ENCODE measurements at places on chromosomes 6 and 20.

DNA sequence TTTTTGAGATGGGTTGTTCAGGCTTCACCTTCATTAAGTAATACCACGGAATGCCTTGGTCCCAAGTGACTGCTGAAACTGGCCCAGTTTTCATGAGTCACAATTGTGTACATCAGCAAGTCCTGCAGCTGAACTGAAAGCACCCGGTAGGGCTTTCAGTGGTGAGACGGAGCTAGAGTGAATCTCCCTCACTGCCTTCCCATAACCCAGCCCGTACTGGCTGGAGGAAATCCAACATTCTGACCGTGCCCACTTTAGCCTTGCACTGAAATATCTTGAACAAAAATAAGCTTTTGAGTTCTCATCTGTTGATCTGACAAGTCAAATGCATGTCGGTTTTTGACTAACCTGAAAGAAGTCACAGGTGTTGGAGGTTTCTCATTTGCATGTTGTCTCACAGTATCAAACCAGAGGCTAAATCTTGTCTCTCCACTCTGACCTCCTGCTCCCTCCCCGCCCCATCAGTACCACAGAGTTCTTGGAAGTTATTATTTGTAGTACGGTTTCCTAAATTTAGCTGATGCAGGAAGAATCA is 35.9 kb downstream of the DUSP22 start:
- peak; percentile 85 for DNase-seq

- DNase-seq = no peak
These were observed 9.3 kb downstream of the SH3BGRL2 start for GRCh38 chr6:79640146-79641111.

DNA sequence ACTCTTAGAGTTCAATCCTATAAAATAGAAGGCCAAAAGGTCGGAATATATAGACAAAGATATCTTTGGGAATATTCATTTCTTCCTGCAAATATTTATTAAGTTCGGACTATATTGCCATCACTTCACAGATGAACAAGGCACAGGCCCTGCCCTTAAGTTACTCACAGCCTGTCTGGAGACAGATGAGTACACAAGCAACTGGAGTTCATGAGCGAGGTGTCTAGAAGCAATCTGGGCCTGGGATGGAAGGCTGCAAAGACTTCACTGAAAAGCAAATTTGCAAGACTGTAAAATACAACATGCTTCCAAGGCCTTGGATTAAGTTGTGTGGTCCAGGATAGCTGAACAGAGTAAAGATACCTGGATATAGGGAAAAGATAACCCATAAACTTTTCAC is 56.7 kb upstream of the CEP85L start:
- DNase-seq = peak; percentile 57

DNA sequence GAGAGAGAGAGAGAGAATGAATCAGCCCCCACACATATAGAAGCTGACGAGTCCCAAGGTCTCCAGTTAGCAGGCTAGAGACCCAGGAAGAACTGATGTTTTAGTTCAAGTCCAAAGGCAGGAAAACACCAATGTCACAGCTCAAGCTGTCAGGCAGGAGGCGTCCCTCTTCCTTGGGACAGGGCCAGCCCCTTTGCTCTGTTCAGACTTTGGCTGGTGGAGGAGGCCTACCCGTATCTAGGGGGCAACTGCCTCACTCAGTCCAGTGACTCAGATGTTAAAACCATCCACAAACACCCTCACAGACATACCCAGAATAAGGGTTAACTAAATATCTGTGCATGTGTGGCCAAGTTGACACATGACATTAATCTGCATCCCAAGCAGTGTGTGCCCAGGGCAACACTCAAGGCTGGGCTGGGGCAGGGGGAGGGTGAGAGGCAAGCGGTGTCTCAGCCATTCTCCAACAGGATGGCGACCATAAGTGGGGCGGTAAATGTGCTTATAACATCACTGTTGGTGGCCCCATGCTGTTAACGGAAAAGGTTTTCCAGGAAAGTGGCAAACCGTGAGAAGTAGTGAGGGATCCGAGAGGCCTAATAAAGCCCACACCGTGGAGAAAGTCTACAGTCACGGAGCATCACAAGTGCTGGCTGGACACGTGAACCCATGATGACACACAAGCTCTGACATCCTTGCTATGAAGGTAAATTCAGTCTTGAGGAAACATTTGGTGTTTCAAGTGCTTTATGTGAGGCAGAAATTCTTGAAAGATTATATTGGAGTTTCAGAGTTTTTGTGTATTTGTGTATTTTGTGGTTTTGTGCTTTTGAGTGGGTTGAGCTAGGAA is 28.1 kb downstream of the RAMACL start:
- no peak for DNase-seq

DNA sequence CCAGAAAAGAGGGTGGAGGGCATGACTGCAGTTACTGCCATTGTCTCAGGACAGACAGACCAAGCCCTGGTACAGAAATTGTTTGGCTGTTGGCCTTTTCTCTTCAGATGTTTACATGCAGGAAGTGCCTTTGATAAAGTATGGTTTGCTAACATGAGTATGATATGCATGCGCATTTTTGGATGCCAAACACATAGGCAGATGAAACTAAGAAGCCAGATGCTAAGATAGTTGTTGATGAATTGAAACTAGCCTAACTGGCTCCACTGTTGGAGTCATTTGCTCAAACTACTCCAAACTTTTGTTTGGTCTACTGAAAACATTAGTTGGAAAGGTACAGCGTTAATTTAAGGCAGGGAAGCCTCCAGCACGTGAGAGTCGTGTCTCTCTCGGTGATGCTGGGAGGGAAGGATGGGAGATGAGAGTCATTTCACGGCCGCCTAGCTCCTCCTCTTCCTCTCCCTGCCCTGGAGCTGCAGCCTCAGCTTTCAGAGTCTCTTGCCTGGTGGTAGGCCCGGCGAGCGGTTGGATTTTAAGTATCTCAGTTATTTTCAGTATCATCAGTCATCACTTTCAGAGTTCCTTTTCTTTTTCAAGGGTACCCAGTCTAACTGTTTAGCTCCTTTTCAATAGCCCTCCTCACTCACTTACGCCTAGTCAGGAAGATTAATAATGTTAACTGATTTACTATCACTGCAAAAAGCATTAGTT is 29.7 kb downstream of the RREB1 start:
- DNase-seq = peak; percentile 57

- peak; percentile 80 for DNase-seq
These were observed 442.7 kb upstream of the HS3ST5 start for GRCh38 chr6:114785235-114786127.

GRCh38 chr6:133644548-133644891 is 244.4 kb upstream of the TCF21 start:
- DNase-seq = no peak

GRCh38 chr20:59723108-59723500 is 118.8 kb downstream of the PHACTR3 start:
- no peak for DNase-seq

DNA sequence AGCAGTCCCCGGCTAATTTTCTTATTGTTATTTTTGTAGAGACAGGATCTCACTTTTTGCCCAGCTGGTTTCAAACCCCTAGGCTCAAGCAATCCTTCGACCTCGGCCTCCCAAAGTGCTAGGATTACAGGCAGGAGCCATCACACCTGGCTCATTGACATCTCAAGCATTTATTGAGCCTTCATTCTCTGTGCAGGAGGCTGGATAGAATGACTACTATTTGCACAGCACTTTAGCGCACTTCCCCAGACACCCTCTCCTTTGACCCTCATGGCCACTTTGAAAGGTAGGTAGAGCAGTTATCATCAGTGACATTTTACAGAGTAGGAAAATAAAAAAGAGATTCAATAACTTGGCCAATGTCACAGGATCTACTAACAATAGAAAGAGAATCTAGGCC is 124.0 kb upstream of the STXBP5 start:
- DNase-seq = no peak

DNA sequence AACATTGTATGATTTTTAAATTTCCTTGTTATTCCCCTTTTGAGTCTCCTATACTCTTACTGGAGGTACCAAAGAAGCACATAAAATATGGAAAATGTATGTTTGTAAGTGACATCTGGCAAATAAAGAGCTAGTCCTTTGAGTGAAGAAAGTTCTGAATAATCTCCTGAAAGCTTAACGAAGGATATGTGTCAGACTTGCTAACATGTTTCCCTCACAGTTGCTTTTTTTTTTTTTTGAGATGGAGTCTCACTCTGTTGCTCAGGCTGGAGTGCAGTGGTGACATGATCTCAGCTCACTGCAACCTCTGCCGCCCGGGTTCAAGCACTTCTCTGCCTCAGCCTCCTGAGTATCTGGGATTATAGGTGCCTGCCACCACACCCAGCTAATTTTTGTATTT is 63.6 kb downstream of the STK4 start:
- DNase-seq = no peak

- DNase-seq = peak; percentile 87
These were observed 968 bp upstream of the ZMYND8 start for GRCh38 chr20:47357296-47358038.

GRCh38 chr6:79170959-79171358 is 63.5 kb downstream of the HMGN3 start:
- peak; percentile 87 for DNase-seq

DNA sequence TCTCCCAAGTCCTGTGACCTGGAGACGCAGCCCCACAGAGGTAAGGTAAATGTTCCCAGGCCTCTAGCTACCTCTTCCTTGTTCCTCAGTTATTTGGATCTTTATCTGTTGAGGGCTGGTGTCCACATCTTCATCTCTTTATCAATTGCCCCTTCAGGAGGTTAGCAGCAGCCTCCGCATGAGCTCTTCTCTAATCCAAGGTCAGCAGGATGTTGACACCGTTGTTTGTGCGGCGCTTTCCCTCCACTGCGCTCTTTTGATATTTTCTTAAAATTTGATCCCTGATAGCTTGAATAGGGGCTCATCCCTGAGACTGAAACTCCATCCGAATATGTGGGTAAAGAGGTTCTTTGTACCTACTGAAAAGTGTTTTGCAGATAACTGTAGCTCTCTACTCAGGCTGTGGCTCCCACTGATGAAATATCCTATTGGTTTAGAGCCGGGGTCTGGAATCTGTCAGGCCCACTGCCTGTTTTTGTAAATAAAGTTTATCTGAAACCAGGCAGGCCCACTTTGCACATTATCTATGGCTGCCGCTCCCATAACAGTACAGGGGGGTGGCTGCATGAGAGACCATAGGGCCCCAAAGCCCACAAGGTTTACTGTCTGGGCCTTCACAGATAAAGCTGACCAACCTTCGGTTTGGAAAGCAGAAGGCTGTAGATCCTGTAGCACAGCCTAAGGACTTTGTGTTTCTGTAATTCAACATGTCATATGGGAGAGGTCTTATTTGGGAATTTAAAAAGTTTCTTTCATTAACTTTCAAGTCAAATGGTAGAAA is 362.6 kb downstream of the QKI start:
- DNase-seq = no peak

DNA sequence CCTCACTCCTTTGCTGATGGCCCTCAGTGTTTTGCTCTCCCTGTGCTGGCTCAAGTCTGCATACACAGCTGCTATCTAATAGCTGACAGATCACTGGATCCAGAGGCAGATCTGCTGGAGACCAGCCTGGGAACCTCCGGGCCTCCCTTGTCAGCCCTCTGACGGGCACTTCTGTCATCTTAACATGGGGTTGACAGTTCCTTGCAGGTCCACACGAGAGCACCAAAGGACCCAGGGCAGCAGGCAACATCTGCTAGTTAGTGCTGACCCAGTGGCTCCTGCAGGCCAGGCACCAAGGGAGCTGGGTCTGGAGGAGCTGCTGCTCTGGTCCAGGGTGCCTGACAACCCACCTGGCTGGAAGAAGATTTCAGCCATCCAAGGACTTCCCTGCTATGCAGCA is 208.1 kb downstream of the UST start:
- no peak for DNase-seq

GRCh38 chr20:431012-431904 is 23.2 kb downstream of the RBCK1 start:
- peak; percentile 81 for DNase-seq

DNA sequence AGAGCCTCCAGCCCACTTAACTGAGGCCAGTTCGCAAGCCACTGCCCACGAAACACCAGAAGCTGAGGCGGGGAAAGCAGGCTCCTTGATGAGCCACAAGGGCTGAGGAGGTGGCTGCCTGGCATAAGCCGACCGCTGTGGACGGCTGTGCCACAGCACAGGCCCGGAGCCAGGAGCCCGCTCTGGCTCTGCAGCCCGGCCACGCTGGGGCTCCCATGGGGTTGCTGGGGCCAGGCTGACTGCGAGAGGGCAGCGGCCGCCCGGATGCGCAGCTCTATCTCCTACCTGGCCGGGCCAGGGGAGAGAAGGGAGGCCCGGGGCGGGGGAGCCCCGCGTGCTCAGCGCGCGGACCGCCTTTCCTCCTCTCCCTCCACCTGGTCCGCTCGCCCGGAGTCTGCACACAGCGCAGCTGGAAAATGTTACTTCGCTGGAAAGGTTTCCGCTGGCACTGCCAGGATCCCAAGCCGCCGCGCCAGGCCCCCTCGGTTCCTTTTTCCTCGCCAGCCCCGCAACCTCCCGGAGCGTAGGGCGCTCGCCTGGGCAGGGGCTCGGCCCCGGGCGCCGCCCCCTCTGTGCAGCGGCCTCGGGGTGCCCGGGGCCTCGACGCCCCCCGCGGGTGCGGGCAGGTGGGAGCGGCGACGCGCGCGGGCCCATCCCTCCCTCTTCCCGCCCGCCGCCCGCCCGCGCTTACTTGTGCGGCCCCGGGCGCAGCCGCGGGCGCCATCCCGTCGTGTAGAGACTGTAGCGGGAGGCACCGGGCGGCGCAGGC is 657 bp downstream of the EMILIN3 start:
- peak; percentile 9 for DNase-seq

DNA sequence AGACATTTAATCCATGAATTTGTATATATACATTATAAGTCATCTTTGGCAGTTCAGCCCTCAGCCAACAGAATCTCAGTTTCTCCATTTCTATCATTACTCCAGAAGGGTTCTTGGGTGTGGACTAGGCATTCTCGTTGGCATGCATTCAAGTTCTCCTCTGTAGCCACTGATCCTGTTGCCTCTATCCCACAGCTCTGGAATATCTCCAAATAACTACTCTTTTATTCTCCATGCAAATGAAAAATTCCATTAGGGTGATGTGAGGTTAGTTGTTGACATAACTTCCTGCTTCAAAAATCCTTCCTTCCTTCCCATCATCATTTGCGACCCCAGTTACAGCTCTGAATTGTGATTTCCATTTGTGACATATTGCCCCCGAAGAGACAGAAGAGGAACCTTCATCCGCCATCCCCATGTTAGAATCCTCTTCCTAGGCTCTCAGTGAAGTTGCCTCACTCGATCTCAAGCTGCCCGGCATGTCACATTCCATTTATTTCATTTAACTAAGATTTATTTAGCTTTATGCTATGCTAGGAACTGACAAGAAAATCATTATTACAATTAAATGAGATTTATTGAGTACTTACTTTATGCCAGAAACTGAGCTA is 93.7 kb upstream of the EDN1 start:
- DNase-seq = peak; percentile 51
